ENCODE measurements at places on chromosomes 7 and 10.

- no peak for DNase-seq
These were observed 472.0 kb upstream of the AKR1E2 start for GRCh38 chr10:4353964-4354363.

DNA sequence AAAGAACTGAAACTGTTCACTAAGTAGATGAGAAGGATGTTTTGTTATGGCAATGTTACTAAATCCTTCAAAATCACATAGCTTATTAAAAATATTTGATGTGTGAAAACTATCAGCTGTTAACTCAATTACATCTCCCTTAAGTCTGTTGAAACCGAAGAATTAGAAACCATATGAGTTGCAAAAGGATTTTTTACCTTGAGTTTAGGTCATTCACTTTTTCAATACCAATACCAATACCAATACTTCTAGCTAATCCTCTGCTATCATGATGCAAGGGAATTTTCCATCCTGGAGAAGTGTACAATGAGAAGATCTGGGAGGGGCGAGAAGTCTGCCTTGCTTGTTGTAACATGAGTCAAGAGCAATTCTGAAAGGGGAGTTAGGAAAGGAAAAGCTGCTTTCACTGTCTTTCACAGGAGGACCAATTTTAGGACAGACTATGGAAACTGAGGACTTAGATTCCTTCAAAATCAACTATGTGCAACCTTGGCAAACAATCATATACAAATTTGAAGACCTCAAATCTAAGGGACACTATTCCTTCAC, 199.7 kb downstream of the IMMP2L start:
- no peak for DNase-seq

- no peak for DNase-seq
These were observed 6.4 kb upstream of the PRTFDC1 start for GRCh38 chr10:24958721-24959381.

GRCh38 chr10:62199584-62199983, 69.1 kb downstream of the RTKN2 start:
- no peak for DNase-seq

DNA sequence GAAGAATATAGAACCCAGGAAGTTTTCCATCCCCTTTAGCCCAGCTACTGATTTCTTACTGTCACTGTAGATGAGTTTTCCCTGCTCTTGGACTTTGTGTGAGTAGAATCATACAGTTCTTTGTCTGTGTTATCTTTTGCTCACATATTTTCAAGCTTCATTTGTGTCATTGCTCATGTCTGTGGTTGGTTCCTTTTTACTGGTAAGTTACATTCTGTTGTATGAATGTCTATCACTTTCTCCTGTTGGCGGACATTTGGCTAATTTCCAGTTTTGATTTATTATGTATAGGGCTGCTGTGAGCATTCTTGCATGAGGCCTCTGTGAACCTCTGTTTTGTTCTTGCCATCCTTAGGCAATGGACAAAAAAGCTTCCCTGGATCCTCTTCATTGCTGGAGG, 5.3 kb downstream of the GLRX3 start:
- no peak for DNase-seq

- no peak for DNase-seq
These were observed 21.1 kb downstream of the FAM133B start for GRCh38 chr7:92569137-92569536.

- DNase-seq = no peak
These were observed 164.9 kb upstream of the RHEB start for GRCh38 chr7:151684408-151685175.

GRCh38 chr7:128454808-128455542, 703 bp upstream of the HILPDA start:
- no peak for DNase-seq

DNA sequence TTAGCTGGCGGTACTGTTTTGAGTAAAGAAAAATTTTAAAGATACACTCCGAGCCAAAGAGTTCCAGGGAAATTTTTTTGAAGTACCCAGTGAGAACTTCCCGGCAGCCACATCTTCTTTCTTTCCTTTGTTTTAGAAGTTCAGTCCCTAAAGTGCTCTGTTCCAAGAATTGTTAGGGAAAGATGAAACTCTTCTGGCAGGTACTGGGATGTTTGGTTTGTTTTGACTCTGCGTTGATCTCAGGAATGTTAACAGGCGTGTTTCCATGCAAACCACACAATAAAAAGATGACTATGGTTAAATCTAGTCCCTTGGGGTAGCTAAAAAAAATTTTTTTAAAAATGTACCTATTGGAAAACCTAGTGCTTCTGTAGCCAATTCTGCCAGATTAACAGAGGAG, 224.7 kb upstream of the PHYHIPL start:
- DNase-seq = no peak

GRCh38 chr10:61452151-61452651, 980 bp downstream of the TMEM26 start:
- no peak for DNase-seq

- DNase-seq = no peak
These were observed 143.7 kb downstream of the DNAJB6 start for GRCh38 chr7:157480371-157481050.

DNA sequence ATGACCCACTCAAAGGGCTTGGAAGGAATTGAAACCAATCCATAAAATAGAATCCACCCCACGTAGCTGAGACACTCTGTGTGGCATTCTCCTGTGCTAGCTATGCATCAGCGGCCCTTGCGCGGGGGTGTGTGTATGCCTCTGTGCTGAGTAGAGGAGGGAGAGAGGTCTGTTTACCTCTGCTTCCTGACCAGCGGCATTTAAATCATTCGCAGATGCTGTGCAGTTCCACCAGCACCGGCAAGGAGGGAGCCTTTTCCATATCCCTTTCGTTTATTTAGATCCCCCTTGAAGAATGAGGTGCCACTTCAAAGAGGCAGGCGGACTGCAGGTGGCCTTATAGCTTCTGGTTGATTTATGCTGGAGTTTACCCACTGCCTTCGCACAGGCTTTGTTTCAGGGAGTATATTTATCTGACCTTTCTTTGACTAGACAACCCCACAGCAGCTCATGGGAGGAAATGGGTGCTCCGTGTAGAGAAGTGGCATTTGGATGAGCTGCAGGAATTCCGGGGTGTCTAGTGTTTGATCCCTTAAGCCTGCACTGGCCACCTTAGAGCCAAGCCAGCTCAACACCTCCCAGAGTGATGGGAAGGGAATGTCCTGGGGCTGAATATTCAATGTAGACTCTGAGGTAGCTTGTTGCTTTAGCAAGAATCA, 11.4 kb downstream of the C10orf53 start:
- no peak for DNase-seq

GRCh38 chr7:39217783-39218182, 240.1 kb downstream of the POU6F2 start:
- no peak for DNase-seq

GRCh38 chr10:97456686-97457065, 10.7 kb downstream of the ZDHHC16 start:
- no peak for DNase-seq

DNA sequence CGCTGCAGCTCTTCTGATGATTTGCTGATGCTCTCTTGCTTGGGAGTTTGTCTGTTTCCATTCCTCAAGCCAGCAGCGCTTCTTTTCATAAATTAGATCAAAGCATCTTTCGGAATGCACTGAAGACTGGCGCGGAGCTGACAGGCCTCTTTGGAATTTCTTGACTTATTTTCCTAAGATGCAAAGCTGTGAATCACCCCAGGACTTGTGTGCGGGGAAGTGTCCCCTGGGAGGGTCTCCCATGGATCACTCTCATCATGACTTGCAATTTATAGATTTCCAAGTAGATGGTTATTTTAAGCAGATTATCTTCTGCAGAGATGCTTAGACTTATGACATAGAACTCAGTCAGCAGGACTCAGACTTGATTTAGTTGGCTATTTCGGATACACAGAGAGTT, 467.2 kb downstream of the TCERG1L start:
- DNase-seq = no peak

DNA sequence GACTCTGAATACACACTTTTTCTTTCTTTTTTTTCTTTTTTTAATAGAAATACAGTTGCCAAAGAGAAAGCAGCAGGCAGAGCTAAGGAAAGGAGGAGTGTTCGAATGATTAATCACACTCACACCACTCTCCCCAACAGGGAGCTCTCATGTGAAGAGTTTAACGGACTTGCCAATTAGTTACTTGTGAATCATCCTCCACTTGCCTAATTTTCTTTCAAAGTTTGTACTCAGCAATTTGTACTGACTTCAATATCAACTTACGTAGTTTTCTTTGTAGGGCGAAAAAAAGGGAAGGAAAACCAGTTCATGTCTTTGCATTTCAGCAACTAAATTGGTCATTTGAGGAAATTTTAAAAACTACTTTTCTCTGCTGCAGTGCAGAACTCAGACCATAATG, 109.2 kb downstream of the PIP4K2A start:
- no peak for DNase-seq

- DNase-seq = no peak
These were observed 186.2 kb downstream of the CFTR start for GRCh38 chr7:117666031-117666430.

DNA sequence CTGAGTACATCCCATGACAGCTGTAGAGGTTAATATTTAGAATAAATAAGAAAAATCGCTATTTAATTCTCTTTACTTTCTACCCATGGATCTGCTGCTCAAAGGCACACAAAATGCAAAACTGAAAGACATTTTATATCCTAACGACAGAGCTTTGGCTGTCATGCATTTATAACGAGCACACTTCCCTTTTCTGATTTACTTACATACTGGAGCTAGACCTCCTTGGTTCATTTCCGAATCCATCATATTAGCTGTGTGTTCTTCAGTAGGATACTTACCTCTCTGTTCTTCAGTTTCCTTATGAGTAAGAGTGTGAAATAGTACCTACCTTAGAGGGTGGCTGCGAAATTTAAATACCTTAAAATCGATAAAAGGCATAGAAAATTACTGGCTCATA, 10.9 kb downstream of the CALCR start:
- DNase-seq = no peak

GRCh38 chr10:91551856-91552255, 81.0 kb downstream of the PPP1R3C start:
- DNase-seq = no peak

- DNase-seq = no peak
These were observed 68.6 kb upstream of the PPP2R2D start for GRCh38 chr10:131832056-131832685.

- no peak for DNase-seq
These were observed 109.6 kb downstream of the PTPRE start for GRCh38 chr10:128016423-128017060.

DNA sequence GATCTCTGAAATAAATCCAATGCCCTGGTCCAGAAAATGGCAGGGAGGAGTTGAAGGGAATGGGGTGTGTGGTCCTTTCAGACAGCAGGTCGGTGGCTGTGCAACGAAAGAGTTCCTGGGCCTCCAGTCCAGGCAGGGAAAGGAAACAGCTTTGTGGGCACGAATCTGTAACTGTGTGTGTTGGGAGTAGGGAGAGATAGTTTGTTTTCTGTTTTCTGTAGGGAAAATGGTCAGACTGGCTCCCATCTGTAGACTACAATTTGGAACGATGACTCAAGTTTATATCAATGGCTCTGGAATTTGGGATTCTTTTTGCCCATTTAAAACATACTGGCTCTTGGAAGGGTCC, 2.6 kb upstream of the HOXA9 start:
- DNase-seq = no peak

- no peak for DNase-seq
These were observed 172.7 kb downstream of the NEURL1 start for GRCh38 chr10:103666087-103666761.

GRCh38 chr7:17501441-17502212, 203.2 kb downstream of the AHR start:
- no peak for DNase-seq

DNA sequence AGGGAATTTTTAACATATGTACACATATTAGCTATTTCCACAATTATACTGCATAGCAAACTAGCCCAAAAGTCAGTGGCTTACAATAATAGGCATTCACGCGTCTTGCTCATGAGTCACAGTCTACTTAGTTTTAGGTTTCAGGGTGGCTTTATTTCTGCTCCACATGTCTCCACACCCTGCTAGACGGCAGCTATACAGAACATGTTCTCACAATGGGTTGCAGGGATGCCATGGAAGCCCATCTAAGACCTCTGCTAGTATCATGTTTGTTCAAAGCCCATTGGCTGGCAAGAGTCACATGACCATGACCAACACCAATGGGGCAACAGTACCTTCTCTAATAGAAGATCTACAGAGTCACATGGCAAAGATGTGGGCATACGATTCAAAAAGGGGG, 96.3 kb upstream of the NEBL start:
- DNase-seq = no peak

DNA sequence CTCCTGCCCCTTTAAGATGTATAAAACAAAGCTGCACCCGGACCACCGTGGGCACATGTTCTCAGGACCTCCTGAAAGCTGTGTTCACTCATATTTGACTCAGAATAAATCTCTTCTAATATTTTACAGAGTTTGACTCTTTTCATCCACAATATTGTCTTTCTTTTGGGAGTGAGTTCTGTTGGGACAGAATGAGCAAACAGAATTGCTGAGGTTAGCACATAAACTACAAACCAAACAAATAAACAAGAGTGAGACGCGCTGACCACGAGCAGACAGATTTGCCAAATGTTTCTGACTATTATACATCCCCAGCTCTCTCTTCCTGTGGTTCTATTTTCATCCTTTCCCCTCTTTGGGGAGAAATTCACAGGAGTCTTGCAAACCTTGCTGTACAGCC, 526.7 kb downstream of the CALN1 start:
- no peak for DNase-seq

DNA sequence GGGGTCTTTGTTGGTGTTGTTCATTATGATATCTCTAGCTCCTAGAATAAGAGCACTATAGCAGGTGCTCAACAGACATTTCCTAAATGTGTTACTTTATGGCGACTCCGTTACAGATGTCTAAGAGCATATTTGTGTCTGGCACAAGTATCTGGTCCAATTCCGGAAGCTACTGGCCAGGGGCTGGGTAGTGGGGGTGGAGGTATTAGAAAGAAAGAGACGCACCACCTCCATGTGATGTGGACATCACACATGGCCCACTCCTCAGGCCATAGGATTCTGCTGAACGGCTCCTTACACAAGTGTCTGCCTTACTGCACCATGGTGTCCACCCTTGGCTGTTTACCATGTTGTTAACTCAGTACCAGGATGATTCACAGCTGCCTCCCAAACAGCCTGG, 296.8 kb upstream of the MKI67 start:
- DNase-seq = no peak

GRCh38 chr7:112238852-112239610, 32.5 kb downstream of the ZNF277 start:
- no peak for DNase-seq

DNA sequence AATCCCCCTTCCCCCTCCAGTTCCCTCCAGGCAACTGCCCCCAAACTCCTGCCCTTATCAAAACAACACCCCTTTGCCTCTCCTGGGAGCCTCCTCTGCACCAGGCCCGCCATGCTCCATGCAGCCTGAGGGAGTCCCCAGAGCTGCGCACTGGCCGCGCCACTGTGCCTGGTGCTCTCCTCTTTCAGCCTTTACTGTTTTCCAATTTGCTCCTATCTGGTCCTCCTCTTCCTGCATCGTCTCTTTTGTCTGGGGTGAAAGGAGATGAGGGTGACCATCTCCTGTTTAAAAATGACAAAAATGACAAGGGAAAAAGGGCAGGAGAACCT, 165.8 kb upstream of the ADCY1 start:
- no peak for DNase-seq

- DNase-seq = no peak
These were observed 95.0 kb upstream of the SLC26A5 start for GRCh38 chr7:103541026-103541425.
